ENCODE measurements at places on chromosomes 5 and 9. TPM values are rescaled to one million over a fixed set of nuclear protein-coding genes. Genes with fewer than 3 reads are reported as not detected.

GRXCR2 gene
- not detected for total RNA-seq

STPG3 gene
- not detected for total RNA-seq

- peak; percentile 41 for DNase-seq
Measured at GRCh38 chr5:151078490-151079262, 2.2 kb downstream of the TNIP1 start.

- DNase-seq: no peak
Measured at GRCh38 chr5:14197056-14197455, 53.9 kb downstream of the TRIO start.

DNA sequence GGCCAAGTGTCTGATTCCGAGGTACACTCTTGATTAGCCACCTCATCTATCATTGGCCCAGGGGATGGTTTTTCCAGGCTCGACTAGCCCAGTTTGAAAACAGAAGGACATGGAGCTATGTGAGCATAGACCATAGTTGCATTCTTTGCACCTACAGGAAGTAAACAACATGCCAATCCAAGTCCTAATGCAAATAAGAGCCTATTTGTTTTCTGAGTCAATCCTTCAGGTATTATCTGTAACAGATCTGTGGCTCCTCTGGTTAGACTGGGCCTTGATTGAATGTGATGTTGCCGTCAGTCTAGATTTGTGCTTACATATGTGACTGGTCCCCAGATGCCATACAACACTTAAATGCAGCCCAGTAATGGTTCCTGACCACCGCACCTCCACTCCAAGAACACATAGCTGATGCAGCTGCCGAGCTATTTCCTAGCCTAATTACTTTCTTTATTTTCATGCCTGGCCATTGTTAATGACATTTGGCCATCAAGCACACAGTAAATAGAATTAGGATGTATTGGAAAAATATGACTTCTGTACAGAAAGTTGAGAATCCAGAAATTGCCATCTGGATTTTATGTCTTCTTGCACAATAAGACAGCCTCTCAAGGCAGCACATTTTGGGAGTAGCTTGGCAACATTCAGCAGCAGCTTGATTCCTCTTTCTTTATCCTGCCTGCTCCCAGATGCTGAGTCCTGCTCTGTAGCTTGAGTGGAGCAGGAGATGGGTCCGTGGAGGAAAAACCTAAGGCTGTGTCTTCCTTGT, 29.5 kb upstream of the ARHGAP26 start:
- peak; percentile 31 for DNase-seq

DNA sequence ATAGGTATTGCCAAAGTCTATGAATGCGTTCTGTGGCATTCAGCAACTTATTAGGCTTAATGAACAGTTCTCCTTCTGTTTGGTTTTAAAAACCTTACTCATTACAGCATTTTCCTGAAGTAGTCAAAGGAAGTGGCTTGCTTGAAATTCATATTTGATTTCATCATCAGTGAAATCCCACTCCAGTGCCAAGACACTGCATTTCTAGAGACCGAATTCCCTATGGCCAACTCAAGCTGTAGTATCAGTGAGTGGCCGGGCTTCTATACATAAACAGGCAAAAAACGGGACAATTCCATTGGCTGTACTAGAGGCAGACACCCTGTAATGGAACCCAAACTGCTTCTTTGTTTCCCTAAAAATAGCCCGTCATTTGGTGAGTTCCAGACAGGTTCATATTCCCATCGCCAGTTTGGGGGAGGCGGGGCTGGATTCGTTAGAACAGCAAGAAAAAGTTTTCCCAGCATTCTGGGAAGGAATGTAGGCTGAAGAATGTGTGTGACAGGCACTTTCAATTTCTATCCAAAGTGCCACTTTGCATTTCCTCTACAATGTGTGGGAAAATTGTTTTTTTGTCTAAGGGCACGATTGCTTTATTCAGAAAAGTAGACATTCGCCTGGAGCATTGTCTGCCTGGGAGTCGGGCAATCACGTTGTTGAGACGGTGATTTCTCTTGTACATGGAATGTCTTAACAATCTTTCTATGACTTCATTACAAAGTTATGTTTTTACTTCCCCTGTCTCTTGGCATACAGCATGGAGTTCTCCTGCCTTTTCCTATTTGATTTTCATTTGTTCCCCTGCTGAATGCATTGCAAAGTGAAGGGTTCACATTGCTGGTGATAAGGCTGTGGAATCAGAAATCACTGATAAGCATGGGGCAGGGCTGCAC, 141.8 kb upstream of the MAST4 start:
- no peak for DNase-seq

- no peak for DNase-seq
Measured at GRCh38 chr5:52758014-52758413, 29.7 kb upstream of the ITGA1 start.

- no peak for DNase-seq
Measured at GRCh38 chr9:93871286-93871685, 83.9 kb downstream of the BARX1 start.

- no peak for DNase-seq
Measured at GRCh38 chr5:167786871-167787578, 504.4 kb upstream of the WWC1 start.

- DNase-seq: no peak
Measured at GRCh38 chr9:101028346-101029314, at the start of gene PLPPR1. TSS of gene PLPPR1 (plus strand) at chr9:101028727.

DNA sequence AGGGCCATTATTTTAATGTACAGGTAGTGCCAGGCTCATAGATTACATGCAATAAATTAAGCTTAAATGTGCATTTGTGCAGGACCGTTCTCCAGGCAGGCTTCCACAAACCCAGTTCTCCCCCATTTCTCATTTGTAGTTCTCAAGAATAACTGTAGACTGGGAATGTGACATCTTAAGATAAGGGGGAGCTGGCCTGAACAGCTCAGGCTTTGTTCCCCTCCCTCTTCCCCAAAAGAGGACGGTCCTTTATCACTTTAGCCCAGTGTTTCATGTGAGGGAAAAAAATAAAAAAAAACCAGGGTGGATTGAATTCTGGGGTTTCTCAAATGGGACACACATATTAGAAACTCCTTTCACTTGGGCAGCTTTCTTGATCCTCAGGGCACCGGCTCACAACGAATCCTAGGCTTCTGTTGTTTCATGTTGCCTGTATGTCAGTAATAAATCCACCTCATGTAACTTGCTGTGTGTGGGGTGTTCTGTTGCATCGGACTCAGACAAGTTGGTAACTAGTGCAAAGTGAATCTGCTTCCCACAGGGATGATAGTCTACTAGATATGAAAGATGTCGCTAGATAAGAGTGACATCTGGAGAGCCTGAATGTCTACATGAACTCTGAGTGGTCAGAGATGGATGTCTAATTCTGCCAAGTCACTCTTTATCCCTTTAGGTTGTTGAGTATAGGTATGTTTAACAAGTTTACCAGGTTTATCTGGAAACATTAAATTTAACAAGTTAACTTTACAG, 2030.6 kb upstream of the NUDT12 start:
- no peak for DNase-seq
